Activated naive CD4-positive, alpha-beta T cell treated with anti-CD3 and anti-CD28 coated beads, Interleukin-2, amount 50 U/mL, for 16 hours (primary cell): ENCODE measurements at places on chromosomes 2 and 18.

DNA sequence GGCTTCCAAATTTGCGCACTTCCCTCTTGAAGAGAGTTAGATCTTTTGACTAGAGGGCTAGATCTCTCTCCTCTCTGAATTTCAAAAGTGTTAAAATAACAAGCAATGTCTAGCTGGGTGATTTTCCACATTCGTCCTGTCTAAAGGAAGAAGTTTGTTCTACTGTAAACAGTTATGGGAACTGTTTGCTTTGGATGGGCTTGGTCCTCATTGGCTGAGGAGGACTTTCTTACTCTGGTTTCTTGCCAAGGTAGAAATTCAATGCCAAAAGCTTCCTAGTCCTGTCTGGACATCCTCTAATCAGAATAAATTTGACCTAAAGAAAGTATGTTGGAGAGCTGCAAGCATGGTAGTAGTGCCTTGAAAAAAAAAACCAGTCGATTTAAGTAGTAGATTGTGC lies 47.4 kb upstream of the RAPH1 start:
- no peak for DNase-seq

GRCh38 chr2:13005761-13006335 lies 289.1 kb downstream of the TRIB2 start:
- no peak for DNase-seq

- no peak for DNase-seq
These were observed 816 bp downstream of the SCTR start for GRCh38 chr2:119523383-119523951.

GRCh38 chr2:136131961-136132824 lies 14.2 kb upstream of the CXCR4 start:
- DNase-seq = peak; percentile 67

GRCh38 chr2:59413751-59414570 lies 1139.5 kb downstream of the BCL11A start:
- no peak for DNase-seq

- DNase-seq = no peak
These were observed 463 bp downstream of the HS1BP3 start for GRCh38 chr2:20650393-20650876.

DNA sequence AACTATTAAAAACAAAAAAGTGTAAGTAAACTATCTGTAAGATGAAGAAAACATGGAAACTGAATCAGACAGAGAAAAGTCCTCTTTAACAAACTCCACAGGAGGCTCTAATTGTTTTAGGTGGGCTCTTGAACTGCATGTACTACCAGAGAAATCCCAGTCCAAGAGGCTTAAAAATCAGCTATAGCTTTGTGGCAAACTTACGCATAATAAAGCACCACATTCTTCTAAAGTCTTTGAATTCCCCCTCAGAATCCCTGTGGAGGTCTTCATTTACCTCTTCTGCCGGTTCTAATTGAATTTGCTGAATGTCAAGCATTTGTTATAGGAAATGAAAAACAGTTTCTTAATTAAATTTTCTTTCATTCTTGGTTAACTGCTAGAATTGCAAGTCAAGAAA lies 40.8 kb downstream of the CHN1 start:
- DNase-seq = no peak
